ENCODE measurements at places on chromosomes 1 and 21.

- no peak for DNase-seq
These were observed 19.0 kb downstream of the BTG2 start for GRCh38 chr1:203324105-203325025.

DNA sequence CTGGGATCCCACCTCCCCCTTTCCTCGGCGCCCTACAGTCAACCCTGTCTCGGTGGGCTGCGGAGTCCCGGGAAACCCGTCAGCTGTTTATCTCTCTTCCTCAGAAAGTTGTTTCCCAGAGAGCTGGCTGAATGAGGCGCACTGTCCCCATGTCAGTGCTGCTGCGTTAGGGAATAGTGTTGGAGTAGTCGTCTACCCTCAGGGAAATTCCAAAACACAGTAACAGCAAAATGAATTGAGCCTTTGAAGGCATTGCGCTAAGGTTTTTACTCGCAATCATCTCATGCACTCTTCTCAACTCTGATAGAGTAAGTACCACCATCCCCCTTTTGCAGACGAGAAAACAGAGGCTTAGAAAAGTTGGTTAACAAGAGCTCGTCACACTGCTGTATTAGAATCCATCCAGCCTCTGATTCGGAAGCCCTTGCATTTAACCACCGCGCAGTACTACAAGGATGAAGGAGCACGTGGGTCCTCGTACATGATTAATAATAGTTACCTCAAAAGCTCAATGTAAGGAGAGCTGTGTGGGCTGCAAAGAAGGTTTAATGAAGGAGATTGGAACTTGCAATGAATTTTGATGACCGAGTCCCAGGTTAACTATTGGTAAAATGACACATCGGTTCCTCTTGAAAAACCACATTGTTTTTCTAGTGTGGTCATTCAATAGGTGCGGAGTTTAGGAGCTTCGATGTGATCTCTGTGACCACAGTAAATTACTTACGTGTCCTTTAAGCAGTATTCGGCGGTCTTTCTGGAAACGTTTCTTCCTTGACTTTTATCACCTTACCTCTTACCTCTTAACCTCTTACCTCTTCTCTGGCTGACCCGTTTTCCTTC, 788 bp upstream of the EDEM3 start:
- no peak for DNase-seq

GRCh38 chr1:19975423-19976193, 3.8 kb downstream of the PLA2G2A start:
- no peak for DNase-seq

GRCh38 chr1:27253596-27253995, 19.2 kb downstream of the WDTC1 start:
- no peak for DNase-seq

GRCh38 chr1:198167436-198167934, 10.7 kb downstream of the NEK7 start:
- DNase-seq = no peak

- DNase-seq = no peak
These were observed 234.1 kb downstream of the NCAM2 start for GRCh38 chr21:21232320-21232719.

GRCh38 chr1:116408803-116409720, 36.0 kb downstream of the ATP1A1 start:
- DNase-seq = no peak

GRCh38 chr21:35377505-35378090, 328.5 kb upstream of the RUNX1 start:
- no peak for DNase-seq

DNA sequence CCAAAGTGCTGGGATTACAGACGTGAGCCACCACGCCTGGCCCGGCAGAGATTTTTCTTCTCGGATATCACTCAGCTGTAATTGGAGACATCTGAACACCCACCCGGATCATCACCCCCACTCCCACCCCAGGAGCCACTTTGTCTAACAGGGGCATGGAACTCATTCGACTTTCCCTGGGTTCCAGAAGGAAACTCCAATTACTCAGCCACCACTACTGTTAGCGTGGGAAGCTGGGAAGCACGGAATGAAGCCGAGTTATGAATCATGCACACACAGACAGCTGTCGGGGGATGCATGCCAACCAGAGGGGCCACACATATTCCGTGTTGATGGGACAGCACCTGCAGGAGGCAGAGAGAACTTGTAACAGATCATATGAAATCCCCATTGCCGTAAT, 85.2 kb downstream of the HLCS start:
- DNase-seq = no peak

GRCh38 chr1:162485236-162485635, 12.4 kb upstream of the UHMK1 start:
- DNase-seq = no peak

GRCh38 chr1:154497026-154497806, 4.8 kb upstream of the TDRD10 start:
- no peak for DNase-seq

DNA sequence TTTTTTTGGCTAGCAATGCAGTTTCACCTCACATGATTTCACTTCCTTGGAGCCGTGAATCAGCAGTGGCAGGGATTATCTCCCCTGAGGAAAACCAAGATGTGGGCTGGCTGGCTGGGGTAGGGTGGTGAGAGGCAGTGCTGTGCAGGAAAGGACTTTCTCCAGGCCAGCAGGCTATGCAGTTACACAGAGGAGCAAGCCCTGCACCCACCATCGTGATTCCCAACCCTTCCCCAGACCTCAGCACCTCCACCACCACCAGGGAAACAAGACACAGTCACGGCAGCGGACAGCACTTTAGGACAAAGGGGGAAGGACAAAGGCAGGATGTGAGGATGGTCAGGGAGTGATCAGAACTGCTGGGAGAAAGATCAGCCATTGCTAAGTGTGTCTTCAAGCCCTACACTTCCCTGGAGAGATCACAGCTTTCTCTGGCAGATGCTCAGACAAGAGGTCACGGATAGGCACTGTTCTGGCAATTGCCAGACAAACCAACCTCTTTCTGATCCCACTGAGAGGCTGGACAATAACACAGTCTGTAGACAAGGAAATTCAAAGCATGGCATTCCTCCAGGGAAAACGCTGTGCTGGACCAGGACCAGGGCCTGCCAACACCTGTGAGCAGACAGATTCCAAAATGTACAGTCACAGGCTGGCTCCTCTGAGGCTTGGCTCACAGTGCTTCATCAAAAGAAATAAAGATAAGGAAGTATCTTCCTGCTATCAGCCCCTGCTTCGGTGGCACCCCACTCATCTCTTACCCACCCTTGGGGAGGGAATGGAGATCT, 509.4 kb downstream of the SMYD3 start:
- no peak for DNase-seq

GRCh38 chr1:77925956-77926355, 37.5 kb downstream of the NEXN start:
- DNase-seq = no peak

DNA sequence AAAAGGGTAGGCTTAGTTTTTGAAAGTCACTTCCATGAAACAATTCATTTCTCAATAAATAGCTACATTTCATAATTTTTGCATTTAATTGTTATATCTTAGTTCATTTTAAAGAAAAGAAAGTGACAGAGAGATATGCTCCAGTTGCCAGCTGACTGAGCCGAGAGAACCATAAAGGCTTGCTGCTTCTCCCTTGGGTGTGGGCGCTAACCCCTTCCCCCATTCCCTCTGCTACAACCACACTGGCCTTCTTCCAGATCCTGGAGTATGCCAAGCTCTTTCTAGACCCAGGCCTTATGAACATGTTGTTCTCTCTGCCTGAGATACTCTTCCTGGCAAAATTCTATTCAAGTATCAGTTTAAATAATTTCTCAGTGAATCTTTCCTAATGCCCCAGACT, 12.3 kb downstream of the SORT1 start:
- no peak for DNase-seq

- DNase-seq = no peak
These were observed 51.2 kb downstream of the WLS start for GRCh38 chr1:68181165-68181556.

DNA sequence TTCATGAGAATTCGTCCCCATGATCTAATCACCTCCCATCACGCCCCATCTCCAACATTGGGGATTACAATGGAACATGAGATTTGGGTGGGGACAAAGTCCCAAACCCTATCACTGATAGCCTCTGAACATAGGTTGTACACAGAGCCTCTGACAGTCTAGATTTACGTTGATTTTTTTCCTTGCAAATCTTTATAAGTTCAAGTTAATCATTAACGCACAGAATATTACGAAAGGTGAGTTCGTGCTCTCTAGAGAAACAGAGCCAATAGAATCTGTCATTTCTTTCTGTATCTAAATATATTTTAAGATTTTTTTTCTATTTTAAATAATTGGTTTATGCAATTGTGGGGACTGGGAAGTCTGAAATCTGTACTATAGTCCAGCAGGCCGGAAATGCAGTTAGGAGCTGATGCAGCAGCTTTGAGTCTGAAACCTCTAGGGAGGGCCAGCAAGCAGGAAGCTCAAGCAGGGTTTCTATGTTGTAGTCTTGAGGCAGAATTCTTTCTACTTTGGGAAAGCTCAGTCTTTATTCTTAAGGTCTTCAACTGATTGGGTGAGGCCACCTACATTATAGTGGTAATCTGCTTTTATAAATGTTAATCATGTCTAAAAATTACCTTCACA, 61.0 kb downstream of the SELENOF start:
- DNase-seq = no peak

DNA sequence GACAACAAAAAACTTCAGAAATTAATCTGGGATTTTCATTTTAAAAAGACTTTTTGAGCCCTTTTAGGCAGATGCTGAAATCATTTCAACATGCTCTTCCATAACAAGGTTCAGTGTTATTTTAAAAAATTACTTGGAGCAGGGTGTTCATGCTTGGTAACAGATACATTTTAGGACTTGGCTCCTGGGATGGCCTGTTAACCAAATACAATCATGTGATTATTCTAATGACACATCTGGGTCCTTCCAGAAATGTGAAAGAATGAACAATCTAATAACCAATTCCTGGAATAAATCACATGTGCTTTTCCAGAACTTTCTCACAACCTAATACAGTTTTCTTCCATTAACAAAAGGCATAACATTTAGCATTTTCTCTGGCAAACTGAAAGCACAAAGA, 379.8 kb upstream of the RUNX1 start:
- DNase-seq = no peak

- no peak for DNase-seq
These were observed 9.5 kb downstream of the PLXNA2 start for GRCh38 chr1:208234721-208235120.

- no peak for DNase-seq
These were observed 2.6 kb downstream of the MARCKSL1 start for GRCh38 chr1:32333251-32333963.
